Pericardium fibroblast (primary cell): ENCODE measurements at places on chromosomes 2 and 18. TPM values are rescaled to one million over a fixed set of nuclear protein-coding genes. Genes with fewer than 3 reads are reported as not detected.

The HMSD gene
- not detected in 2 replicates for total RNA-seq

The ACAA2 gene
- 39.3 and 54.4 TPM in 2 replicates for total RNA-seq

The PASK gene
- total RNA-seq, result 1.5 and 3.2 TPM in 2 replicates

The COL4A4 gene
- total RNA-seq, result 0.43 and 15.9 TPM in 2 replicates

The POTEI gene
- total RNA-seq, result not detected in 2 replicates

The DPYSL5 gene
- 0.26 TPM in 1 of 2 replicates, not detected in the other for total RNA-seq

The STAT4 gene
- 0.47 and 4.0 TPM in 2 replicates for total RNA-seq

The SEPTIN10 gene
- total RNA-seq, result 42.7 and 63.4 TPM in 2 replicates

The LRRC30 gene
- not detected in 2 replicates for total RNA-seq

The IL1B gene
- 0.09 and 1.9 TPM in 2 replicates for total RNA-seq

The GALR1 gene
- total RNA-seq, result not detected in 2 replicates

The NYAP2 gene
- total RNA-seq, result not detected in 2 replicates

The LRRTM1 gene
- 0.23 TPM in 1 of 2 replicates, not detected in the other for total RNA-seq

The CENPA gene
- 0.23 and 0.34 TPM in 2 replicates for total RNA-seq

The PAIP2B gene
- total RNA-seq, result 0.35 and 1.9 TPM in 2 replicates

The GCG gene
- total RNA-seq, result not detected in 2 replicates

The CTNNA2 gene
- total RNA-seq, result not detected in 2 replicates

The ICA1L gene
- 1.3 and 6.7 TPM in 2 replicates for total RNA-seq

The NMS gene
- total RNA-seq, result not detected in 2 replicates

The PRKAG3 gene
- not detected in 2 replicates for total RNA-seq

The PSMA8 gene
- total RNA-seq, result not detected in 2 replicates

The CCDC150 gene
- total RNA-seq, result 0.09 and 0.93 TPM in 2 replicates

The PRADC1 gene
- 11.2 and 68.3 TPM in 2 replicates for total RNA-seq

The LDLRAD4 gene
- under 0.01 TPM in 1 of 2 replicates, not detected in the other for total RNA-seq

The CFAP65 gene
- not detected in 2 replicates for total RNA-seq

The HOXD13 gene
- not detected in 2 replicates for total RNA-seq

The EGR4 gene
- total RNA-seq, result not detected in 2 replicates

The USP40 gene
- total RNA-seq, result 17.5 and 25.1 TPM in 2 replicates

The CHRNG gene
- total RNA-seq, result 0.77 TPM in 1 of 2 replicates, not detected in the other

The RTP5 gene
- total RNA-seq, result not detected in 2 replicates

The RESP18 gene
- total RNA-seq, result not detected in 2 replicates

The NLRC4 gene
- total RNA-seq, result not detected in 2 replicates

The TNS1 gene
- total RNA-seq, result 63.7 and 70.1 TPM in 2 replicates

The FOXI3 gene
- total RNA-seq, result not detected in 2 replicates

The TRIM54 gene
- total RNA-seq, result not detected in 2 replicates

The CPLX4 gene
- not detected in 2 replicates for total RNA-seq

The FSHR gene
- not detected in 2 replicates for total RNA-seq

The PXDN gene
- 356 and 392 TPM in 2 replicates for total RNA-seq

The ANTXR1 gene
- 81.8 and 131 TPM in 2 replicates for total RNA-seq

The COPS9 gene
- 193 and 270 TPM in 2 replicates for total RNA-seq

The TUBA3E gene
- not detected in 2 replicates for total RNA-seq

The C2orf15 gene
- not detected in 2 replicates for total RNA-seq

The AGXT gene
- not detected in 2 replicates for total RNA-seq

The DHRS9 gene
- 51.2 TPM in 1 of 2 replicates, not detected in the other for total RNA-seq
